ENCODE measurements at places on chromosomes 5 and 9.

GRCh38 chr5:132526974-132527564, 16.3 kb downstream of the IL5 start:
- DNase-seq, result no peak
- H3K27ac ChIP-seq, result peak overlapping the region; percentile 31
- H3K36me3 ChIP-seq, result peaks cover 5% of the 10 kb centered on the region
- no peak overlapping the region for H3K4me3 ChIP-seq

DNA sequence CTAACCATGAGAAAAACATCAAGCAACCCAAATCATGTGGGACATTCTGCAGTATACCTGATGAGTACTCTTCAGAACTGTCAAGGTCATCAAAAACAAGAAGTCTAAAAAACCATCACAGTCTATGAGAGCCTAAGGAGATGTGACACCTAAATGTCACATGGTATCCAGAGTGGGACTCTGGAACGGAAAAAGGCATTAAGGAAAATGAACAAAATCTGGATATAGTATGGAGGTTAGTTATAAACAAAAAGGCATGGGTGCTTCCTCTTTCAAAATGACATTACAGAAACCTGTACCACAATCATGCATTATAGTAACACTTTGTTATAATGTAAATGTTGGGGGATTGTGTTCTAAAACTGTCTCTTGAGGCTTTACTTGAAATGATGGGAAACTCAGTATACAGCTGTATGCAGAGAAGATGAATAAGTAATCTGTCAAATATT, 47.4 kb downstream of the PRKACG start:
- no peak for DNase-seq
- peak overlapping the region; percentile 8 for H3K27ac ChIP-seq

- H3K27me3 ChIP-seq, result no peaks in the 10 kb centered on the region
- H3K4me1 ChIP-seq, result no peaks in the 10 kb centered on the region
- DNase-seq, result no peak
- H3K4me3 ChIP-seq, result no peak overlapping the region
- H3K36me3 ChIP-seq, result no peaks in the 10 kb centered on the region
Observed at GRCh38 chr5:1210832-1211251, 9.4 kb downstream of the SLC6A19 start.

DNA sequence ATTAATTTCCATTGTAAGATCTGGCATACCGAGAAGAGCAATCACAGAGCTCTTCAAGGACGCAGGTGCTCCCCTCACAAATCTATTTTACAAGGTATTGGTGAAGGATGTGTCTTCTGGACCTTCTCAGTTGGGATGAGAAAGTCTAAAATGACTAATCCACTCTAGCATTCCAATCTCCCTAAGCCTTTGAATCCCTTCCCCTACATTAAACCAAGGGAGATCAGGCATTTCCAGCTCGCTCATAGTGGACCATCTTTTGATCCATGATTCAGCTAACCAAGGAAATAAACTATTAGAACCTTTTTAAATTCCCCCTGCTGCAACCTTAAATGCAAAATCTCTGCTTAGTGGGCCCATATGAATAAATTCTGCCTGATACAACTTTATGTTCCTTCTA, 95.9 kb upstream of the FBN2 start:
- H3K4me1 ChIP-seq, result no peaks in the 10 kb centered on the region
- H3K36me3 ChIP-seq, result no peaks in the 10 kb centered on the region
- no peak overlapping the region for H3K4me3 ChIP-seq
- H3K27me3 ChIP-seq, result no peaks in the 10 kb centered on the region
- no peak for DNase-seq
- no peak overlapping the region for H3K27ac ChIP-seq

DNA sequence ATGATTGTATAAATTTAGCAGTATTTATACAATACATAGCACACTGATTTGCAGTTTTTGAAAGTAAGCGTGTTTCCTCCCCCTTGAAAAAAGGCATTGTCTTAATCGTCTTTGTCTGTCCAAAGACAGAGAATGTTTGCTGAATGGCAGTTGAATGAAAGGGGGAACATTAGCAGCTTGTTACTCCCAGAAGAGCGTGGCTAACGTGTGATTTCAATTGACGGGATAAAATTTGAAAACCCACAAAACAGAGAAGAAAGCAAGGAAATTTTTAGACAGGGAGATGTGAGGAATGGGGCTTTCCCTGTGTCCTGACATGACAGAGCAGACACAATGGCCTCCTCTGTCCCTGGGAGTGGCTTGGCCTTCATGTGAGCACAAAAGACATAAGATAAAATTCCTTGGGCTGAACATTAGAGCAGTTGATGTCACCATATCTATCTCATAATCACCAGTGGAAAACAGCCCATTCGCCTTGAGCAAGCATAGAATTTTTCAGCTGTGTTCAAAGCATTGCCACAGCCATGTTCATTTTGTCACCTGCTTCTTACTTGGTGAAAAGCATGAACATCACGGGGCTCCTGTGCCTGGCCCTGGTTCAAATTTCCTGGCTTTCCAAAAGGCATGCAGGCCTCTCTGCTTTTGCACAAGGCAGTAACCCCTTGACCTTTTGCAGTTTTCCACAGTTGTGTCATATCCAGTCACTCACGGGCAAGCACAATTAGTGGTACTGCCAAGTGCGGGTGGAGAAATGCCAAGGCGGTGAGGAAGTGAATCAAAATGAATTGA, 126.9 kb downstream of the TLE1 start:
- DNase-seq, result no peak
- no peak overlapping the region for H3K4me3 ChIP-seq
- no peaks in the 10 kb centered on the region for H3K36me3 ChIP-seq

Measured in activated T-helper 2 cell treated with anti-CD3 and anti-CD28 coated beads, Interferon-gamma antibody, Interleukin-2, Interleukin-4, amounts not matched to agents 10 μg/mL and 5 μg/mL and 100 μg/mL, durations not matched to agents 14 hours and 24 hours and 36 hours (primary cell).